ENCODE measurements at places on chromosomes 7 and 10.

- no peak for DNase-seq
Measured at GRCh38 chr10:69718951-69719350, 82.8 kb upstream of the COL13A1 start.

DNA sequence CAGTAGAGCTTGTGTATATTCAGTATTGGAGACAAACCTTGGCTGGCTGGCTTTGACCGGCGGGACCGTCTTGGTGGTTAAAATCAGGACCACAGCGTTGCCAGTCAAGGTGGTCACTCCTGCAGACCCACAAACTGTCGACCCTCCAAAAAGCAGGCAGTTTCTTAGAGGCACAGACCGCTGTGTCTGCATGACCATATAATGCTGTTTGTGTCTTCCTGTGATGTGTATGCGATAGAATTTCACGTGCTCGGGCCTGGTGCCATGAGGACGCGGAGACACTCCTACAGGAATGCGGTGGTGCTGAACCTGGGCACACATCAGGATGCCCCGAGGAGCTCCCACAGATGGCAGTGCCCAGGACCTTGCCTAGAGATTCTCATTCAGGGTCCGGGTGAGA, 34.8 kb downstream of the BNIP3 start:
- no peak for DNase-seq

DNA sequence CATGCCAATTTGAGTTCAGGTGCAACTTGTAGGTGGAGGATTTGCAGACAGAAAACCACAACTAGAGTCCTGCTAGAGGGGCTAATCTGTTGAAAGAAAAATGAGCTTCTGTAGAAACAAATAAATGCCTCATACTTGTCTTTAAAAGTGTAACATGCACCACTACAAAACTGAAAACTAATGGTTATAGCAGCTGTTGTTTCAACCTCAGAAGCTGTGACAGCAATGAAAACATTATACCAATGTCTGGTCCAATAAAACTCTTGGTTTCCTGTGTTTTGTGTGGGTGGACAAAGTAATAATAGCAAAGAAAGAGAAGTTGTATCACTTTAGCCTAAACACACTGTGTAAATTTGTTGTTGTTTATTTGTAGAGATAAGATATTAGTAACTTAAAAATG, 3.4 kb upstream of the PPP1R9A start:
- DNase-seq = no peak

GRCh38 chr10:3645406-3645805, 139.6 kb downstream of the KLF6 start:
- DNase-seq = no peak

DNA sequence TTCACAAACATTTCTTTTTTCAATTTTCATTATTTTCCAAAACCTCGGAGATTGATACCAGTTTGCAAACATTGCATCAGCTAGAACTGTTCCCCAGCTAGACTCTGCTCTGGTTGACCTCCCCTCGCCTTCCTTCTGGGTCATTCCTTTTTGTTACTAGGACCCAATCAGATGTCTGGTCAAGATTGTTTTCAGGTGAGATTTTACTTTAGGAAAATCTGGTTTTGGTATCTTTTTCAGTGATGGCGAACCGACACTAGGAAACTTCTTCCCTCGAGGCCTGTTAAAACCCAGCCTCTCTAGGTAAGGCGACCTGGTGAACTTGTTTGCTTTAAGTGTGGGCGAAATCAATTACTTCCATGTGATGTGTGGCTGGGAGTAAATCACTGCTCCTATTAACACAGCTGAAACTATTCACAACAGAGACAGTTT, 8.4 kb downstream of the PROSER2 start:
- DNase-seq = no peak

Data from T-helper 1 cell (primary cell).